Fibroblast of the aortic adventitia (primary cell): ENCODE measurements at places on chromosomes 4 and X. TPM values are rescaled to one million over a fixed set of nuclear protein-coding genes. Genes with fewer than 3 reads are reported as not detected.

The GABRE gene
- total RNA-seq = 29.4 and 33.2 TPM in 2 replicates

The F8A2 gene
- total RNA-seq = not detected in 2 replicates

The STOX2 gene
- total RNA-seq = 1.1 and 1.5 TPM in 2 replicates

The PSAPL1 gene
- not detected in 2 replicates for total RNA-seq

The GRIA3 gene
- total RNA-seq = 9.7 and 10.1 TPM in 2 replicates

The USP17L11 gene
- not detected in 2 replicates for total RNA-seq

The ARHGAP10 gene
- total RNA-seq = 32.1 and 45.0 TPM in 2 replicates

The TDO2 gene
- total RNA-seq = 1.5 and 1.8 TPM in 2 replicates

The GLOD5 gene
- not detected in 2 replicates for total RNA-seq

The ETDC gene
- not detected in 2 replicates for total RNA-seq

The NKX6-1 gene
- total RNA-seq = 0.18 TPM in 1 of 2 replicates, not detected in the other

The F11 gene
- total RNA-seq = not detected in 2 replicates

The PHOX2B gene
- total RNA-seq = not detected in 2 replicates

The SOX3 gene
- not detected in 2 replicates for total RNA-seq

The ZNF141 gene
- 16.3 and 21.2 TPM in 2 replicates for total RNA-seq

The NUP62CL gene
- 0.09 TPM in 1 of 2 replicates, not detected in the other for total RNA-seq

The HPGD gene
- 2.7 TPM in 1 of 2 replicates, not detected in the other for total RNA-seq

The GC gene
- not detected in 2 replicates for total RNA-seq

The VSIG1 gene
- total RNA-seq = 0.09 TPM in 1 of 2 replicates, not detected in the other

The MAGEB1 gene
- total RNA-seq = not detected in 2 replicates

The CCKAR gene
- total RNA-seq = 3.1 TPM in 1 of 2 replicates, not detected in the other

The PAGE4 gene
- not detected in 2 replicates for total RNA-seq

The SMIM10L2A gene
- 0.09 and 0.33 TPM in 2 replicates for total RNA-seq

The PRDM8 gene
- 7.8 and 15.6 TPM in 2 replicates for total RNA-seq

The PCDH18 gene
- 102 and 210 TPM in 2 replicates for total RNA-seq
